ENCODE measurements at places on chromosomes 16 and 17. TPM values are rescaled to one million over a fixed set of nuclear protein-coding genes. Genes with fewer than 3 reads are reported as not detected.

The NR1D1 gene
- polyA plus RNA-seq, result 6.5 TPM

DNA sequence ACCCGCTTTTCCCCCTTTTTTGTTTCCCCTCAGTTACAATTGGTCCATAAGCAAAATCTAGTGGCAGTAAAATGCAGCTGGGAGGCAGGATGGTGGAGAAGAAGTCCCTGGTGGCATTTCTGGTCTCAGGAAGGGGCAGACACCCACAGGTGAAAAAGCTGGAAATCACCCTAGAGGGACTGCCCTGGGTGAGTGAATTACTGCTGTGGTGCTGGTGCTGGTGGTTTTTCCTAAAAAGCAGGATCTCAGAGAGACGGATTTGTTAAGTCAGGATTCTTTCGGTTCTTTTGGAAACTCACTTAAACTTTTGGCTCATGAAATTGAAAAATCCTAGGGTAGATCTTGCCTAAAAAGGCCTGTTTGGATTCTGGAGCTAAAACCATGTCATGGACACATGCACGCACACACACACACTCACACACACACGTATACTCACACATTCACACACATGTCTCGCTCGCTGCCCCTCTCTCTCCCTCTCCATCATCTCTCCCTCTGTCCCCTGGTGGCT, 65.8 kb downstream of the NKD1 start:
- DNase-seq, result no peak
- H3K27ac ChIP-seq, result no peak overlapping the region
- H3K27me3 ChIP-seq, result no peaks in the 10 kb centered on the region
- H3K4me3 ChIP-seq, result no peak overlapping the region

The PRSS22 gene
- polyA plus RNA-seq, result not detected

DNA sequence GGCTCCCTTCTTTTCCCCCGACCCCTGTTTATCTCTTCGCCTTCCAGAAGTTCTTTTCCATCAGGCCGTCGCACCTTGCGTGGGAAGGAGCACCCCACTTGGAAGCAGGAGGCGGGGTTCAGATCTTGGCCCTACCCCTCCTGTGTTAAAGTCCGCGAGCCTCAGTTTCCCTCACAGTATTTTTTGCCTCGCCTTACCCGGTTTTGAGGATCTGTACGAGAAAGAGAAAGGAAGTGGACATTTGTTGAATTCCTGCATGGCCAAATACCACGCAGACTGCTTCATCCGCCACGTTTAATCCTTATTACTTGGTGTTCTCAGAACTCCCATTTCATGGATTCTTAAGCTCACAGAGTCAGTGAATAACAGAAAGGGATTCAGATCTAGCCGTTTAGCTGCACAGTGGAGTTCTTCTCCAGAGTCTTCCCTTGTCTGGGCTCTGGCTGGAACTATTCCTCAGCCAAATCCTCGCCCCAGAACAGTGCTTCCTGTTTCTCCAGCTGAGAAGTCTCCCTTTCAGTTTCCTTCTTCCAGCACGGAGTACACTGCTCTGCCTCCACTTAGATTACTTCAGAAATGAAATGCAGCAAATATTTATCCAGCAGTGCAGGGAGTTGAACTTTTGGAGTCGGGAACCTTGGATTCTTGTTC, 590 bp downstream of the TMEM219 start:
- no peaks in the 10 kb centered on the region for H3K4me1 ChIP-seq
- no peaks in the 10 kb centered on the region for H3K36me3 ChIP-seq
- DNase-seq, result no peak

The UNC45B gene
- not detected for polyA plus RNA-seq

DNA sequence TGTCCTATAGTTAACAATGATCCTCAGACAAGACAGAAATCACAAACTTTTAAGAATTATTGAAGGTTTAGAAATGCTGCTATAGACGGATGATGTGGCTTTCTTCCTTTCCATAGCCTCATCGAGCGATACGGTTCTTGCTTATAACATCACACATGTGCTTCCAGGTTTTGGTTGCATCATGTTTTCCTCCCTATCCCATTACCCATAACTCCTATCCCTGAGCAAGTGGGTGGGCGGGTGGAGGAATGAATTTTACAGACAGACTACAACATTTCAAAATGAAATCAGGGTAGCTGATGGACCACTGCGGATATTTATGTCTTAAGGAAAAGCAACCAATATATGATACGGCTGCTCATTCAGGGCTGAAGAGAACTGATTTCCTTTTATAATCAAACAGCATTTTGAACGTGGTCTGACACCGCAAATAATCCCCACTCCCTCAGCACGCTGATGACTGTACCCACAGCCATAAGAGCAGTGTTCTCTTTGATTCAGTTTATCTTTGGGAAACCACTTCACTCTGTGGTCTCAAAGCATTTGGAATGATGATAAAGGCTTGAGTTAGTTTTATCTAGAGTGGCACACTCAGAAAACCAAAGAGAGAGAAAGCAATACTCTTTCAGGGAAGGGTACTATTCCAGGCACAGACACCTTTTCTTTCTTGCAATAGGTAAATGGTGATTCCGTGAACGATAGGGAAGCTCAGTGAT, 4.6 kb upstream of the AKTIP start:
- H3K4me1 ChIP-seq, result peaks cover 18% of the 10 kb centered on the region
- no peak overlapping the region for H3K27ac ChIP-seq
- no peaks in the 10 kb centered on the region for H3K27me3 ChIP-seq
- no peak for DNase-seq
- H3K4me3 ChIP-seq, result no peak overlapping the region

GRCh38 chr16:276426-277077, 808 bp upstream of the RGS11 start:
- no peaks in the 10 kb centered on the region for H3K36me3 ChIP-seq
- DNase-seq, result no peak

- DNase-seq, result no peak
- no peaks in the 10 kb centered on the region for H3K27me3 ChIP-seq
- no peaks in the 10 kb centered on the region for H3K4me1 ChIP-seq
- H3K27ac ChIP-seq, result no peak overlapping the region
Measured at GRCh38 chr17:39950871-39951348, 11.9 kb upstream of the GSDMA start.

- no peak overlapping the region for H3K27ac ChIP-seq
- DNase-seq, result no peak
- no peaks in the 10 kb centered on the region for H3K36me3 ChIP-seq
- peaks cover 2% of the 10 kb centered on the region for H3K27me3 ChIP-seq
Measured at GRCh38 chr16:66238696-66239095, 127.8 kb upstream of the CDH5 start.

GRCh38 chr16:10930755-10931093, 11.5 kb downstream of the DEXI start:
- no peak overlapping the region for H3K27ac ChIP-seq
- H3K4me3 ChIP-seq, result no peak overlapping the region
- H3K36me3 ChIP-seq, result peaks cover 21% of the 10 kb centered on the region

- peaks cover 3% of the 10 kb centered on the region for H3K36me3 ChIP-seq
- H3K4me1 ChIP-seq, result no peaks in the 10 kb centered on the region
- no peak overlapping the region for H3K27ac ChIP-seq
- no peak overlapping the region for H3K4me3 ChIP-seq
Measured at GRCh38 chr17:37083456-37083855, 134.7 kb downstream of the AATF start.

GRCh38 chr17:57868007-57868909, 18.4 kb upstream of the MRPS23 start:
- peaks cover 18% of the 10 kb centered on the region for H3K36me3 ChIP-seq
- no peak overlapping the region for H3K4me3 ChIP-seq
- no peaks in the 10 kb centered on the region for H3K27me3 ChIP-seq
- peak overlapping the region; percentile 86 for H3K27ac ChIP-seq
- DNase-seq, result peak; percentile 84

DNA sequence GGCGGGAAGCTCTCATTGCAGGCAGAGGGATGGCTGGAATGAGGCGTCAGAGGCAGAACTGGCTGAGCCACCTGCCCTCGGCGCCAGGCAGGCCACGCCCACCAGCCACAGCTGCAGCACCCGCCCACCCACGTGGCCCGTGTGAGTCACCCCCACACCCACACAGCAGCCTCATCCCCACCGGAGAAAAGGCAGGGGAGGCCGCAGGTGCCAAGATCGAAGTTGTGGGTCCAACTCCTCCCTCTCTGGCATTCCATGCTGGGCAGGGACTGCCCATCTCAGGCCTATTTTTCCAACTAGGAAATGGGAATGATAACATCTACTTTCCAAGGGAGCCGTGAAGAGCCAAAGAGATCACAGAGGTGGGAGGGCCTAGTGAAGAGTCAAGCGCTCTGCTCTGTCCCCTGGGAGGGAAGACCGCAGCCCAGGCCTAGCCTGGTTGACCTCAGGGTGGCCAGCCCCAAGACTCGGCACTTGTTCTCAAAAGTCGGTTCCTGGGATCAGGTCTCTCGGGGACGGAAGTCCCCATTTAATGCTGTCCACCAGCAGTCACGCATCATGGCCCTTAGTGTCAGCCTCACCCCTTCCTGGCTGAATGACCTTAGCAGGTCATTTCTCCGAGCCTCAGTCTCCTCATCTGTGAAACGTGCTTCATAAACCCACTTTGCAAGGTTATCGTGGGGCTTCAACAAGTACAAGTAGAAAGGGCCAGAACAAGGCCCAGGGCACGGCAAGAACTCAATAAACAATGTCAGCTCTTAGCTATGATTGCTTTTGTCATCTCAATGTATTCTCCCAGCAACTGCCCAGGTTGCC, at the start of gene TRPV3:
Gene TRPV3, minus strand, starts transcription at position 45 of the 816 bp plus-strand sequence. CDS start 2,962 bp downstream, outside the sequence.
- no peaks in the 10 kb centered on the region for H3K4me1 ChIP-seq
- H3K27me3 ChIP-seq, result no peaks in the 10 kb centered on the region
- H3K4me3 ChIP-seq, result no peak within 1 kb of the TSS
- DNase-seq, result no peak
- no peaks in the 10 kb centered on the region for H3K36me3 ChIP-seq
- no peak within 1 kb of the TSS for H3K27ac ChIP-seq

DNA sequence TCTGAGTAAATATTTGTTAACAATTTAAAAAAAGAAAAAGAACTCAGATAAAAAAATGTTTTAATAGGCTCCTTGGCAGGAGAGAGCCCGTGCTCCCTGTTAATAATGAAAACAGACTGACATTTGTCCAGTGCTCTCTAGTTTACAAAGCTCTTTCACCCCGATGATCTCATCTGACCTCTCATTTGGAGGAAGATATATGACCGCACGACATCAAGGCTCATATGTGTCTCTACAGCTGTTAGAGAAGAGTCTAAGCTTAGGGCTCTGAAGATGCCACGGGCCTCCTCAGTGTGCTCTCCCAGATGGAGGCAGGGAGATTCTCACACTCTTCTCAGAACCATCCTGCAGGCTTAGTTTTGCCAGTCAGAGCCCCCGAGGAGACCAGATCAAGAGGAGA, 280.8 kb upstream of the IRX5 start:
- no peaks in the 10 kb centered on the region for H3K27me3 ChIP-seq
- H3K27ac ChIP-seq, result no peak overlapping the region
- DNase-seq, result no peak
- H3K4me1 ChIP-seq, result no peaks in the 10 kb centered on the region

GRCh38 chr17:43010667-43011308, 4.2 kb downstream of the IFI35 start:
- peaks cover 9% of the 10 kb centered on the region for H3K36me3 ChIP-seq
- DNase-seq, result no peak
- no peaks in the 10 kb centered on the region for H3K27me3 ChIP-seq
- H3K4me3 ChIP-seq, result no peak overlapping the region
- H3K27ac ChIP-seq, result no peak overlapping the region
- H3K4me1 ChIP-seq, result no peaks in the 10 kb centered on the region

- H3K27ac ChIP-seq, result no peak overlapping the region
- H3K4me1 ChIP-seq, result no peaks in the 10 kb centered on the region
- DNase-seq, result no peak
- no peaks in the 10 kb centered on the region for H3K36me3 ChIP-seq
- no peaks in the 10 kb centered on the region for H3K27me3 ChIP-seq
- no peak overlapping the region for H3K4me3 ChIP-seq
Measured at GRCh38 chr16:76343769-76344168, 66.6 kb downstream of the CNTNAP4 start.

The PRSS33 gene
- polyA plus RNA-seq, result not detected

The MYH3 gene
- 2.7 TPM for polyA plus RNA-seq

DNA sequence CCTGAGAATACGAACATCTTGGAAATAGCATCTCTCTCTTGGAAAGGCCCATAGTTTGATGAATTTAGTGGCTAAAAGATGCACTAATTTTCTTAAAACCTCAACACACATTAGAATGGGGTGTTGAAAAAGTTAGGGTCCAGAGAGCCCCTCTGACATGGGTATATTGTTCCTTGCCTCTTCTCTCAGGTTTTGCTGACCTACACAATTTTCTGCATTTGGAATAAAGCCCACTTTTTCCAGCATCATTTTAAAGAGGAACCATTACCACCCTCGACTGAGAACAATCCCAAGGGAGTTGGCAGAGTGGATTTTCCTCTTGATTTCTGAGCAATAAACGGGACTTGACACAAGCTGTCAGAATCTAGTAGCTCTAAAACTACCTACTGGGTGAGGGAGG, 156.1 kb downstream of the PMP22 start:
- DNase-seq, result no peak
- no peak overlapping the region for H3K27ac ChIP-seq
- H3K27me3 ChIP-seq, result no peaks in the 10 kb centered on the region
- H3K36me3 ChIP-seq, result no peaks in the 10 kb centered on the region
- H3K4me1 ChIP-seq, result no peaks in the 10 kb centered on the region

DNA sequence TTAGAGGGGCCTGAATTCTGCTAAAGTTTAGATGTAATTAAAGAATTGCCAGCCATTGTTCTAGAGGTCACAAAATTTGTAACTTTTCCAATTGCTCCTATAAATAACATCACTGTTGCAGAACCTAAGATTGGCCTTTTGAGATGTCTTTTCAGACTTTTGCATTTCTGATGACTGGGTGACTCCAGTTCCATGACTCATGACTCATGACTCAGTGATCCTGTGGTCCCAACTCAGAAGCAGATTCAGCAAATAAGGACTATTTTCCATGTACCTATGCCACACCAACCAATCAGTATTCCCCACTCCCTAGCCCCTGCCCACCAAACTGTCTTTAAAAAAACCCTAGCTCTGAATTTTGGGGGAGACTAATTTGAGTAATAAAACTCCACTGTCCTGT, 740.9 kb downstream of the CDH8 start:
- H3K27ac ChIP-seq, result no peak overlapping the region
- no peak overlapping the region for H3K4me3 ChIP-seq
- no peak for DNase-seq
- H3K27me3 ChIP-seq, result no peaks in the 10 kb centered on the region

Data from SK-N-SH (cell line).